ENCODE measurements at places on chromosomes 4 and X.

- DNase-seq, result no peak
These were observed 564.4 kb downstream of the TMA16 start for GRCh38 chr4:164058776-164059445.

- DNase-seq, result no peak
These were observed 473.9 kb downstream of the GALNTL6 start for GRCh38 chr4:172287117-172287516.

- DNase-seq, result peak; percentile 88
These were observed 66.2 kb upstream of the PGRMC2 start for GRCh38 chr4:128353791-128354190.

DNA sequence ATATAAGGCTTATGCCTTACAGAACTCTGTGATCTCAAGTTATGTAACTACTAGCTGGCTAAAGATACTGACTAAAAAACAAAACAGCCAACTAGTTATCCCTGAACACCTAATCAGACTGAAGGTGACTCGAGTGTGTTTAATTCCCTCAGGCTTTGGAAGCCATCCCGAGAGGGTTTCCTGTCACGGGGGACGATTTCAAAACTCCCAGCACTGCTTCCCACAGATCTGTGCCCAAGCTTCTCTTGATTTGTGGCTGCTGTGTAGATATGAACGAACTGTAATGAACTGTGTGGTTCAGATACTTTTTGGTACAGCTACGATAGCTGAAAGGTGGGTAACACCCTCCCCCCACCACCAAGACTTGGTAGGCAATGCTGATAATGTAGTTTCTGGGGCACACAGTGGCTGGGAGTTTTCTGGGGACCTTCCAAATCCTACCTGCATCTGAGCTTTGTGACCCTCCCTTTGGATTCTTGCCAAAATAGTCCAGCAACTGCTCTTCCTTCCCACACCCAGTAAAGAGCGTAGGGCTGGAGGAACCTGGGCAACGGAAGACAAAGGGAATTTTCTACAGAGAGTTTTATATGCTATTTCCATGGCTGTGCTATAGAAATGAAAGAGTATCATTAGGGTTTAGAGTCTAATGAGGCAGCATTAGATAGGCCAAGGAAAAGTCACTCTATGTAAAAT, 148.8 kb downstream of the MGST2 start:
- DNase-seq, result peak; percentile 64

DNA sequence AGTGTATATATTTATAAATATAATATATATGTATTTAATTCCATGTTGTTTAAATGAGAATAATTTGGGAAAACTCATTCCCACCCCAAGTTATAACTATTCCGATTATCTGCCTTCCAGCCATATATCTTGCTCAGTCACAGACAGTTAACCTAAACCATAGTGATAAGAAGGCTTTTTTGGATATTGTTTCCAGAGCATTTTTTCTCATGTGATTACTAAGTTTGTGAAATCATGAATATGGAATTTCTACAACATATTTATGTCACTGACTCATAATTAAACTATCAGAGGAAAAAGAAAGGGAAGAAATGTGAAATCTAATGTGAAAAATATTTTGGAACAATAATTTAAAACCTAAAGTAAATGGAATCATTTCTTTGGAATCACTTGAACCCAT, 1163.5 kb upstream of the PABPC4L start:
- no peak for DNase-seq

DNA sequence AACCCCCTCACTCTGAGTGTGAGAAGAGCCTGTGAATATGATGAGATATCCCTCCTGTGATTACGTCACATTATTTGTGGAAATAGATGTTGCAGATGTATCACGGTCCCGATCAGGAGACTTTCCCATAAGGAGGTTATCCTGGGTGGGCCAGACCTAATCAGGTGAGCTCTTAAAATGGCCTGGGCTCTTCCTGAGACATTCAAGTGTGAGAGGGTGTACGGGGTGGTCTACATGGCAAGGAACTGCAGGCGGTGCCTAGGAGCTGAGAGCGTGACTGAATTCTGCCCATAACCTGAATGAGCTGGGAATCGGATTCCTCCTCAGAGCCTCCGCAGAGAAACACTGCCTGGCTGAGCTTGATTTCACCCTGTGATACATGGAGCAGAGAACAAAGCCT, 12.9 kb upstream of the CENPVL1 start:
- no peak for DNase-seq

DNA sequence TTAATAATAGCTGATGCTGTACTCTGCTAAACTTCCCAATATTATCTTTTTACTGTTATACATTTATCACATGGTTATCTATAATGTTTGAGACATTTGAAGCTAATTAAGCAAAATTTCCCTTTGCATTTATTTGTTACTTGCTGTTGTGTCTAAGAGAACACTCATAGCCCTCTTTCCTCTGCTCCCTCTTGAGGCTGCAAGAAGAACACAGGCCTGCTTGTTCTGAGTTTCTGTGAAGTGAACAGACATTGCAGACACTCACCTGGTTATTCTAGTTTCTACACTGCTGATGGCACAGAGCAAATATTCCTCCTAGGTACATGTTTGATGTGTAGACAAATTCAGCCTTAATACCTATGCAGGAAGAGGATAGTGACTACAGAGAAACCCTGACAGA, 367.8 kb downstream of the GASK1B start:
- DNase-seq, result peak; percentile 5

GRCh38 chr4:8756816-8757215, 114.8 kb downstream of the HMX1 start:
- no peak for DNase-seq

DNA sequence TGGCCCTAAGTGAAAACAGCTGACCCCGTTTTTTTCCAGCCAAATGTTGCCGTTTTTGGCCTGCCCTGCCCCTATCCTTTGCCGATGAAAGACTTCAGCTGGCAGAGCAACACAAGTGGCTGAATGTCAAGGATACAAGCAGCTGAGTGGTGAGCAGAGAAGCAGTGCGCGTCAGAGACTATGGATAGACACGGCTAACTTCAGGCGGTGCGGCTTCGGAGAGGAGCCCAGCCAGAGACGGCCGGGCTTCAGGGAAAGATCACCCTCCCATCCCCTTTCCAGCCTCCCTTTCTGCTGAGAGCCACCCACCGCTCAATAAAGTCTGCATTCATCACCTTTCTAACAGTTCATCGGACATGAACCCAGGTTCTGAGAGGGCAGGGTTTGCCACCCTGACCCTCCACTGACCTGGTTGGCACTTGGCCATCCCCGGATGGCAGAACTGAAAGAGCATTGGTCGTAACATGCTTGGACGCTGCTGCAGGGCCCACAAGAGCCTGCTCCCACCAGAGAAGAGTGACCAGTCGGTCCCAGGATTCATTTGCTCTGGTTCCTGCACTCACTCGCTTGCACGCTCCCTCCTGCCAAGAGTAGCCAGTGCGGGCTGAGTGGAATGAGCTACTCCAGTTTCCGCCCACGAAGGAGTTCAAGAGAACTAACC, 125.8 kb downstream of the PPEF1 start:
- no peak for DNase-seq
